Choroid plexus epithelial cell (primary cell): ENCODE measurements at places on chromosomes 7 and 10.
A peak's percentile ranks its signal among the peaks of the same experiment; 100 is the strongest.

- no peak for DNase-seq
These were observed 83.9 kb upstream of the ITGB1 start for GRCh38 chr10:33041783-33042437.

DNA sequence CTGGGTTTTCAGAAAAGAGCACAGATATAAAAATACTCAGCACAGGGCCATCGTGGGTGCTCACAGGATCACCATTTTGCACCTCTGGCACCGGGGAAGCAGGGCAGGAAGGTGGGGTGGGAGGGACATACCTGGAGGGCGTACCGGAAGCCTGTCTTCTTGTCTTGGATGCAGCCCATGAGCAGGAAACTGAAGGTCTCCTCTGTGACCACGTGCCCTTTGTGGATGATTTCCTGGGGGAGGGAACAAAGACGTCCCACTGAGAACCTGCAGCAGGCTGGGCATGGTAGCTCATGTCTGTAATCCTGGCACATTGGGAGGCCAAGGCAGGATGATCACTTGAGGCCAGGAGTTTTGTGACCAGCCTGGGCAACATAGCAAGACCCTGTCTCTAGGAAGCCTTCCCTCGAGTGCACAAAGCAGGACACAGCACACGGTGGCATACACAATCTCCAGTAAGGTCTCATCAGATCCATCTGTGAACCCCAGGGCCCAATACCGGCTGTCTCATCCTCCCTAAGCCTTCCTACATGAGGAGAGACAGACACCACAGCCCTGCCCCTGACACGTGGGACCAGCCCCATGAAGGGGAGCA, 9.5 kb downstream of the PTCD1 start:
- no peak for DNase-seq

DNA sequence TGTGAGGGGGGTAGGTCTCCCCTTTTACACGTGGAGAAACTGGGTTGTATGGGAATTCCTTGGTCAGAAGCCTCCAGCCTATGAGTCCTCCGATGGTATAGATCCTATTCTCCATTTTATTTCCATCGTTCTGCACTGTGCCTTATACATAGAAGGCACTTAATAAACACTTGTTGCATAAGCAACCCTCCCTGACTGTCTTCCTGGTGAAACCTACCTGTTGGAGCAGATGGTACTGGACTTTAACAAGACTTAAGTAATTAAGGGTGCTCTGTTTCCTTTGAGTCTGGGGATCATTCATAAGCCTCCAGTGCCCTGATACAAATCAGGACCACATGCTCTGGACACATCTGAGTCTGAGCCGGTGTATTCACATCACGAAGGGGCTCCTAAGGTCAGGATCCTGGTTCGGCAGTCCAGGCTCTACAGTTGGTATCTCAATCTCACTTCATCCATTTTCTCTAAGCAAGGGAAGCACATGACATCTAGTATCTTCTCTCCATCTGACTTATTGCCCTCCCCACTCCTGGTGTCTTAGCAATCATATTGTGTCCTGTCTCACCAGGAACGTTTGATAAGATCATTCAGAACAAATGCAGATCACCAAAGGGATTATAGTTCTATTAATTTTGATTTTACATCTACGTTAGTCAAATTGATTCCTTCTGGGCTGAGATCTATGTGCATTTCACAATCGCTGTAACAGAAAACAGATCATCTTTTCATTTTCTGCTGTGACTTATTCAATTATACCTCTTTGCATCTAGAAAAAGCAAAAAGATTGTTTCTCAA, 22.8 kb upstream of the EZH2 start:
- no peak for DNase-seq

- DNase-seq = peak; percentile 81
These were observed 50.6 kb upstream of the DUSP5 start for GRCh38 chr10:110446954-110447608.

GRCh38 chr10:108443636-108444035, 1279.1 kb upstream of the SORCS1 start:
- no peak for DNase-seq

GRCh38 chr7:100673942-100674410, 436 bp downstream of the GNB2 start:
- peak; percentile 16 for DNase-seq

GRCh38 chr7:88346357-88346756, 39.7 kb upstream of the STEAP4 start:
- DNase-seq = no peak
